ENCODE measurements at places on chromosomes 5 and 9.
A peak's percentile ranks its signal among the peaks of the same experiment; 100 is the strongest.

DNA sequence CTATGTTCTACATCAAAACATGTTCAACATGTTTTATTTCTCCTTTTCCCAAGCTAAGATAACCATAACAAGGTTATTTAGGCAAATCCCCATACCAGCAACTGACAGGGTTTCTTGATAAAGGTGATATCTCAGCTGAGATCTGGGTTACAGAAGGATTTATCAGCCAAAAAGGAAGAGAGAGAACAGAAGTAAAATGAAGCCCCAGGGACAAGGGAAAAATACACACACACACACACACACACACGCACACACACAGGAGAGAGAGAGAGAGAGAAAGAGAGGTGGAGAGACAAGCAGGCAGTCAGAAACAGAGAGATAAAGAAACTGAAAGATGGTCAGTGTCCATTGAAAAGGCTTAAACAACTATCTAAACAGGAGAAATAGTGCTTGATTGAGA lies 19.7 kb upstream of the MLLT3 start:
- DNase-seq: no peak

- DNase-seq: no peak
Observed at GRCh38 chr5:80713631-80714030, 58.8 kb upstream of the DHFR start.

DNA sequence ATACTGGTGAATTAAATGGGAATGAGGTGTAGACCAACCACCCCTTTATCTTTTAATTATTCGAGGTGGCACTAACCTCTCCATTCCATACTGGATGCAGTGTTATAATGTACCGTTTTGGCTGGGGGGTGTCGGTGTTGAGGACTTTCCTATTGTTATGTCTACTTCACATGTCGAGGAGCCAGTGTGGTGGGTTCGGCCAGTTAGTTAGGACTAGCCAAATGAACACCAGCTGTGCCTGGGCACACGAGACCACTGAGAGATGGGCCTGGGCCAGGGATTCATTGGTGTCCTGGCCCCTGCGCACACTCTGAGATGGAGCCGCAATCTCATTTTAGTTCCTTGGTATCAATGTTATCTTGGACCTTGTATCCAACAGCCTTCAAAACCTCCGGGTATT lies 186.2 kb downstream of the CACNA1B start:
- no peak for DNase-seq

- no peak for DNase-seq
Observed at GRCh38 chr5:154406826-154407225, 39.0 kb upstream of the SAP30L start.

DNA sequence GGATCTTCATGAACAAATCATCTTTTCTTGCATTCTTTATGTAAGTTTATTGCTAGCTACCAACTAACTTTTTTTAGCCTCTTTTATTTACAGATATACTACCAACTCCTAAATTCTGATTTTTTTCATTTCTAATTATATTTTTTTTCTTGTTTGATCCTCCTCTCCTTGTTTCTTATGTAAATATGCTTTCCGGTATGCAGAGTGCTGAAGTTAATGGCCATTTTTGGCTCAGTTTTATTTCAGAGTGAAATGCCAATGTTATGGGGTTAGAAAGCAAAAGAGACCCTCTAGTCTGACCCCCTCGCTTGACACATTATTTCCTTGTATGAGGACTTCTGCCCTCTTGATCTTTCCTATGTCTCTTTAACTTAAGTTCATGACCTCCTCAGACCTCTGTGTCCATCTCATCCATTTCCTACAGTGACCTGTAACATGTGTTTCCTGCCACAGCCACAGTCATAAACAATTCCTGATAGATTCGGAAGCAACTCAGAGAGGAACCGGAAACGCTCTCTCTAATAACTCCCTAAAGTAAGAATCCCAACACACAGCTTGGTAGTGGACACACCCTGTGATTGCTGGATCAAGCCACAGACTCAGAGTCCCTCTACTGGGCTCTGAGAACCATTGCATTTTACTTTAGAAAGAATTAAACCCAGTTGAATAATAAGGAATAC lies 42.9 kb upstream of the AFAP1L1 start:
- no peak for DNase-seq

DNA sequence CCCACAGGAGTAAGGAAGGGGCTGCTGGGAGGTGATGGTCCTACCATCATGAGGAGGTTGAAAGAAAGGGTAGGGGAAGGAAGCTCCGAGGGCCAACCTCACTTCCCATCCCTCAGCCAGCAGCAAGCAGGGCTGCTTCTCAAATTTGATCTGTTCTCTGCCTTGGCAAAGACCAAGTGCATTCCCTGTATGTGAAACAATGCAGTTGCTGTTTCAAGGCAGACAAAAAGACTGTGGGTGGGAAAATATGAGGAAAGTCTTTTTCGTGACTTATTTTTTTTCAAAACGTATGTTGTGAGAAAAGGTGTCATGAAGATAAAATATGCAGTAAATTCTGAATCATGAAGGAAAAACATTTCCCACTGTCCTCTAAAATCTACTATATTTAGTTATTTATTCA lies 165.9 kb downstream of the ARSB start:
- DNase-seq: no peak

DNA sequence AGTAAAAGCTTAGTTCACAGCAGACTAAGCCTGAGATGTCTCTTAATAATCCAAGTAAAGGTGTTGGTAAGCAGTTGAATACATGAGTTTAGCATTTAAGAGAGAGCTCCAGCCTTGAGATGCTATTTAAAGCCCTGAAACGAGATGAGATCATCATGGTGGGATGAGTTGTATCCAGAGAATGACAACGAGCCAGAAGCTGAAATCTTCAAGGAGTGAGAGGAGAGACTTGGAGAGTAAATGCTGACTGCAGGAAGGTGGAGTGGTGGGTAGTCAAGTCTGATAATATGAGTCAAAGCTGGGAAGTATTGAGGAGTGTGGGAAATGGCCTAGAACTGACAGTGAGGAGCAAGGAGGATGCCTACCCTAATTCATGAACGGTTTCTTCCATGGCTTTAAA lies 53.7 kb downstream of the PLAC8L1 start:
- no peak for DNase-seq

- DNase-seq: no peak
Observed at GRCh38 chr5:107320846-107321245, 349.9 kb downstream of the EFNA5 start.

- DNase-seq: no peak
Observed at GRCh38 chr9:78300209-78300608, 3.3 kb downstream of the PSAT1 start.

DNA sequence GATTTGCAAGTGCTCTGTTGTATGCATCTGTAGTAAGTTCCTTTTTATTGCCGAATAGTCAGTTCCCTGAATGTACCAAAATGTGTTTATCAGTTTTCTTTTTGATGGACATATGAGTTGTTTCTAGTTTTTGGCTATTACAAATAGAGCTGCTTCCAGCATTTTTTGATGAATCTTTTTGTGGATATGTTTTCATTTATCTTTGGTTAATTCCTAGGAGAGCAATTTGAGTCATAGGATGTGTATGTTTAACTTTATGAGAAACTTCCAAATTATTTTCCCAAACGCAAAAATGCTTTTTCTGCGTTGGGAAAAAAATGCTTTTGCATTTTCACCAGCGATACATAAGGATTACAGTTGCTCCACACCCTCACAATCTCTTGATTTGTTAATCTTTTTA lies 287.7 kb downstream of the FER start:
- no peak for DNase-seq

DNA sequence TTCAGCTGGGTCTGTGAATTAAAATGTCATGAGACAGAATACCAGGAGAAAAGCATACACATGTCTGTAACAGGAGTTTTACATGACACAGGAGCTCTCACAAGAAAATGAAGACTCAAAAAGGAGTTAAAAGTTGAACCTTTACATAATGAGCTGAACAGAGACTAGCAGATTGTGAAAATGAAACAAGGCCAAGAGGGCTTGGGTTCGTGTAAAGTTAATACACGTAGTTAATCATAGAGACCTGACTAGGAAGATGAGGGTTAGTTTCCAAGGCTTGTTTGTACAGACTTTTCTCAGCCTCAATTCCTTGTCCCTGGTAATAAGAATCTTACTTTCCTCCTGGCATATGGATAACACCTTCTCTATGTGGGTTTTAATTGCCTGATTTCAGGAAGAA lies 1294.0 kb downstream of the MAT2B start:
- no peak for DNase-seq

- DNase-seq: no peak
Observed at GRCh38 chr5:81402192-81402930, 8.4 kb upstream of the ACOT12 start.

- DNase-seq: no peak
Observed at GRCh38 chr9:96519787-96520186, 69.8 kb downstream of the HABP4 start.

DNA sequence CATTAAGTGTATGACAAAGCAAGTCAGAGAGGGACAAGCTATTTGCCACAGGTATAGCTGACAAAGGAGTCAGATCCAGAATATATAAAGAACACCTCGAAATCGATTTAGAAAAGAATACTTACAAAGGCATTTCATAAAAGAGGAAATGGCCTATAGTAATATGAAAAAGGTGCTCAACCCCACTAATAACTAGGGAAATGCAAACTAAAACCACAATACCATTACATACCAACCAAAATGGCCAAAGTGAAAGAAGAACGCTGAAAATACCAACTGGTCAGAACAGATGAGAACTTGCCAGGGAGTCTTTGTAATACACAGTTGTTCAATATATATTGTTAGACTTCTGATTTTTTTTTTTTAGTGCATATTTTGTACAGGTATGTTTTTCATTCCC lies 152.9 kb downstream of the CDC42SE2 start:
- DNase-seq: no peak

GRCh38 chr5:39822020-39822419 lies 397.2 kb upstream of the DAB2 start:
- DNase-seq: no peak

DNA sequence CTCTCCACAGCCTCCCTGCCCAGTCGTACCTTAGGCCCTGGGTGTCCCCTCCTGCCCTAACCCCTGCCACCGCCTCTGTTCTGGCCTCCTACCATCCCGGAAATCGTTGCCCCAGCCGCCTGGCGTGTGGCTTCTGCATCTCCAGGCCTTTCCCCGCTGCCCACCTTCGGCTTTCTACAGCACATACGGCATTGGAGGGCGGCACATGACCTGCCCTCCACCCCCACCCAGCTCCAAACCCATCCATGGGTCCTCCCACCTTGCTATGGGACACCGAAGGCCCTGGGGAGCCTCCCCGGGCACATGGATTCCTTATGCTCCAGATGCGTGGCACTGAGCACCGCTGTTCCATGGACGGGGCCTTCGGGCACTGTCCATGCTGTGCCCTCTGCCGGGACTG lies 32.0 kb downstream of the FGF18 start:
- DNase-seq: no peak

DNA sequence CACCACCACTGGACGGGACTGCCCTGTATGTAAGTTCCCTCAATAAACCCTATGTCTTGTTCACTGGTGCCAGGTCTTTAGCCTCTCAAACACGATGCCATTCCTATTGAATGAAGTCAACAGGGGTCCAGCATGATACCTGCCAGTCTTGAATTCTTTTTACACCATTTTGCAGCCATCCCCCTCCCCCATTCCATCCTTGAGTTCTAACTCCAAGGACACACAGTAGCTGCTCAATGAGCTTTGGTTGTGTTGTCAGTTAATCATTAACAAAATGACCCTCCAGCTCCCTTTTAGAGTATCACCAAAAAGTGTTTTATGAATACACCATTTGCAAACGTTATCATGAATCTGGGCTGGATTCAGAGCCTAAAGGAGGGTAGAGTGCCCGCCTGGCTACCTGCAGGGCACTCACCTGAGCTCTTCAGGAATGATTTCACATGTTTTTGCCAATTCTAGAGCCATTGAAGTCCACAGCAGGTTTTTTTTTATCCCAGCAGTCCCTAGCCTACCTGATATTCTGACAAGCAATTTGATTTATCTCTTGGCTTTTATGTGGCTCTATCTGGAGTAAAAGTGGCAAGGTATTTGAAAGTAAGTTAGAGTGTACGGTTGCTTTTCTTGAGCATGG lies 271.8 kb downstream of the SMARCA2 start:
- DNase-seq: no peak

DNA sequence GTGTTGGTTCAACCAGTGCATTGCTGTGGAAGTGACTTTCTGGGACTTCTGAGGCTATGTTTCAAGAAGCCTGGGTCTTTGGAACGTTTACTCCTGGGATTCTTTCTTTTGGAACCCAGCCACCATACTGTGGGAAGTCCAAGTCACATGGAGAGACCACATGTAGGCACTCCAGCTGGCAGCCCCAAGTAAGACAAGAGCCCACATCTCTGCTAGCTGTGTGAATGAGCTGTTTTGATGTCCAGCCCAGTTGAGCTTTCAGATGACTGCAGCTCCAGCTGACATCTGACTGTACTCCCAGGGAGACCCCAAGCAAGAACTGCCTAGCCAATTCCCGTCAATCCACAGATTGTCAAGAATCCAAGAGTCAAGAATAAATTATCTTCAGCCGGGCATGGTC lies 60.1 kb upstream of the SPATA31D4 start:
- no peak for DNase-seq

- DNase-seq: no peak
Observed at GRCh38 chr9:110007477-110008270, 200.3 kb downstream of the C9orf152 start.

GRCh38 chr9:133845440-133845839 lies 107.3 kb upstream of the SARDH start:
- DNase-seq: no peak

GRCh38 chr5:134525683-134526482 lies 413 bp downstream of the JADE2 start:
- DNase-seq: peak; percentile 42

Measured in NK-92 treated with Interleukin-12 subunit alpha and Interleukin-12 subunit beta, amount 100 ng/mL, for 24 hours (cell line).